AG04449 (cell line): ENCODE measurements at places on chromosomes 2 and 18.

DNA sequence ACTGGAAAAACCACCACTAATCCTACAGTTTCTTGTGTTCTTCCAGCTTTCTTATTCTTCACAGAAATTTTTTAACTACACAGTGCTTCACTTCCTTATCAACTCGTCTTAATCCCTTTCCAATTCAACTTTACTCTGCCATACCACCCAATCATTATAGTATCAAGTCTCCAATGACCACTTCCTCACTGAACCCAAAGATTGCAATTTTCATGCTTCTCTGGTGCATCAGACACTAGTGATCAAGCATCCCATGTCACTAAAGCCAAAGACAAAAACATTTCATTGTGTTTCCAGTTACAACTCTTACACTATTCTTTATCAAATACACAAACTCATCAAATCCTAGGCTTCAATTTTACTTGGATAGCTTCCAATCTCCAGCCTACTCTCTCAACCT is 9.5 kb downstream of the CHAC2 start:
- no peak for DNase-seq

DNA sequence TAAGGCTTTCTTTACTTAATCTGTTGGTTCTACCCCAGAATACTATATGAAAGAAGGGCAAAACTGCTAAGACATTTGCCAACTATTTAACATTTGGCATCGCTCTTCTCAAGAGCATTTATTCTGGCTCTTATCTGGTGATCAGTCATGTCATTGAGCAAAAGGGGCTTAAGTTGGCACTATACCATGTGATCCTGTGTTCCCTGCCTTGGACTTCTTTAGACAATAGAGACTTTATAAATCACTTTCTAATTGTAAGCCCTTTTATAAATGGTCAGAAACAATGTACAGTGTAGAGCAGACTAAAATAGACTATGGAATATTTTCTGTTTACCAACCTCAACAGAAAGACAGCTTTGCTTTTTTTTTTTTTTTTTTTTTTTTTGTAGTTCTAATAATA is 52.1 kb downstream of the GTF3C3 start:
- no peak for DNase-seq

GRCh38 chr2:133837441-133838094 is 269.3 kb upstream of the NCKAP5 start:
- DNase-seq = no peak

DNA sequence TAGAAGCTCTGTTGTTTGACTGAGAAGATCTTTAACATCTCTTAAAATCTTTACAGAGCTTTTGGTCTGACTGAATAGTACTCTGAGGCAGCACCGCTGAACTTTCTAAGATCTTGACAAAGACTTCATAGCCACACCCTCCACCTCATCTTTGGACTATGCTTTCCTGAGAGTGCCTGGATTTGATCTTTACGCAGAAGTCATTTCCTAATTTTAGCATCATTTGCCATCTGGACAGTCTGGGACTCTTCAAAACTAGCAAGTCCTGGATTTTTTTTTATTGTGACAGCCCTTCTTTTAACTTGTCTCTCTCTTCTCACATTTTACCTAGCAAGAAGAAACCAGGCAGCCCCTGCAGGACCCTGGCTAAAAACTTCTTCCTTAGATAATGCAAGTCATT is 188.8 kb downstream of the CTIF start:
- no peak for DNase-seq
